ENCODE measurements at places on chromosomes 4 and X.

DNA sequence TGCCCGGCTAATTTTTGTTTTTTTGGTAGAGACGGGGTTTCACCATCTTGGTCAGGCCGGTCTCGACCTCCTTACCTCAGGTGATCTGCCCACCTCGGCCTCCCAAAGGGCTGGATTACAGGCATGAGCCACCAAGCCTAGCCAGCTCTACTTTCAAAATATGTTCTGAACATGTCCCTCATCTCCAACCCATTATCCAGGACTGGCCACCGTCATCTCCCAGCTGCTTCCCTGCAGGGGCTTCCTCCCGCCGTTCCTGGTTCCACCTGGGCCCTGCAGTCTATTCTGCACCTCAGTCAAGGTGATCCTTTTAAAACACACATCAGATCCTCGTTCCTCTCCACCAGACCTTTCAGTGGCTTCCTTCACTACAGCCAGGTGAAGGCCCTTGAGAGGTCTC, 80.9 kb upstream of the NKX1-1 start:
- DNase-seq: no peak

DNA sequence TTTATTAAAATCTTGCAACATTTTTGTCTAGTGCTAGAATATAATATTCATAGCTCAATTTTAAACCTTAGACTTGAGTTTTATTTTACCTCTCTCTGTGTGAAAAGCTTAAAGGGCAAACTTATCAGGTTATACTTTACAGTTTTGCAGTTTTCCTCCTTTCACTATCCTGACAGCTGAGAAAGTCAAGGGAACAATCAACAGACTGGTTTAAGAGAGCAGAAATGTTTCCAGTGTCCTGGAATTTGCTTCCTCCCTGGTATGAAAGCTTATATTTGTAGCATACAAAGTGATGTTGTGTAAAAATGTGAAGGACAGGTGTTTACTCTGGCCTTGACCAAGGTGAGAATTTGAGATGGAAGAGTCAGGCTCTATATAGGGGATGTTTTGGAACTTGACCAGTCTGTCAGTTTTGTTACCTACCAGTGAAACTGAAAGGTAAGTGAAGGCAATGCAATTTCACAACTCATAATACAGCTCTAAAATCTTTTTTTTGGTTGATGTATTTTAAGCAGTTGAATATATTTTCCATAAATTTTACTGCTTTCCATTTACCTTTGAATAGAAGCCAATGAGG, 64.6 kb downstream of the FHIP1A start:
- no peak for DNase-seq

- no peak for DNase-seq
These were observed 170.3 kb downstream of the VEGFC start for GRCh38 chr4:176622251-176622948.

GRCh38 chr4:71304289-71304850, 34.5 kb upstream of the SLC4A4 start:
- DNase-seq: no peak

DNA sequence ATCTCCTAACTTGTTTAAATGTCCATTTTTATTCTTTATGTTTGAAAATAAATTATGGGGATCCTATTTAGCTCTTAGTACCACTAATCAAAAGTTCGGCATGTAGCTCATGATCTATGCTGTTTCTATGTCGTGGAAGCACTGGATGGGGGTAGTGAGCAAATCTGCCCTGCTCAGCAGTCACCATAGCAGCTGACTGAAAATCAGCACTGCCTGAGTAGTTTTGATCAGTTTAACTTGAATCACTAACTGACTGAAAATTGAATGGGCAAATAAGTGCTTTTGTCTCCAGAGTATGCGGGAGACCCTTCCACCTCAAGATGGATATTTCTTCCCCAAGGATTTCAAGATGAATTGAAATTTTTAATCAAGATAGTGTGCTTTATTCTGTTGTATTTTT, 27.6 kb downstream of the NUDT6 start:
- DNase-seq: no peak

- no peak for DNase-seq
These were observed 133.8 kb downstream of the AFF1 start for GRCh38 chr4:87068583-87069021.

DNA sequence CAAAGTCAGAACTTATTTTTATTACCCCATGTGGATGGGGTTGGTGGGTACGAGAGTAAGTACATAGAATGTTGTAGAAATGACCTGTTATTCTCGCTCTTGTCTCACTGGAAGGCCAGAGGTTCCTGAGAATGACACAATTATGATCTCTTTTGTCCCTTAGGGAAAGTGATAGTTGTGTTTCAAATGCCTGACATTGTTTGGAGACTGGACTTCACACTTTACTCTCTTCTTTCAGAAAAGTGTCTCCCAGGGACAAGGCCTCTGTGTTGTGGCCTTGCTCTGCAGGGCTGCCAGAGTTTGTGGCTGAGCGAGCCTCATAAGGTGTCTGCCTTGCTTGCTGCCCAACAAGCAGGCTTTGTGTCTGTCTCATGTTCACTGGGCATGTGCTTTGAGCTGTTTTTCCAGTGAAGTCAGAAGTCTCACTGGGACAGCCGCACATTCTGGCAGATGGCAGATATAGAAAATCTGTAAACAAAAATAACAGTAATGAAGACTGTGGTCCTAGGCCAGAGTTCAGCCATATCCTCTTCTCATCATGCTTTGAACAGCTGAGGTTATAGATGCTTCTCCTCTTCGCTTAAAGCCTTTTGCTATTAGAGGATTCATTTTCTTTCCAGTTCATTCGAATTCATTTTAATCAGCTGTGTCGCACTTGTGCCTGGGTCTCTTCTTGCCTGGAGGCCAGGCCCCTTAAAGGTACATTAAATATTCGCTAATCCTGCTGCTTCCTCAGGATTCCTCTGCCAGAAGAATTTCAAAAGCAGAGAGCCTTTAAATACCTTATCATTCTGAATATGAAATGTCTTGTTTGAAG, 14.4 kb downstream of the PPEF1 start:
- DNase-seq: no peak

- DNase-seq: no peak
These were observed 104.3 kb downstream of the CORIN start for GRCh38 chr4:47733302-47734175.

- no peak for DNase-seq
These were observed 233.4 kb downstream of the PPP4R3C start for GRCh38 chrX:27229721-27230120.

DNA sequence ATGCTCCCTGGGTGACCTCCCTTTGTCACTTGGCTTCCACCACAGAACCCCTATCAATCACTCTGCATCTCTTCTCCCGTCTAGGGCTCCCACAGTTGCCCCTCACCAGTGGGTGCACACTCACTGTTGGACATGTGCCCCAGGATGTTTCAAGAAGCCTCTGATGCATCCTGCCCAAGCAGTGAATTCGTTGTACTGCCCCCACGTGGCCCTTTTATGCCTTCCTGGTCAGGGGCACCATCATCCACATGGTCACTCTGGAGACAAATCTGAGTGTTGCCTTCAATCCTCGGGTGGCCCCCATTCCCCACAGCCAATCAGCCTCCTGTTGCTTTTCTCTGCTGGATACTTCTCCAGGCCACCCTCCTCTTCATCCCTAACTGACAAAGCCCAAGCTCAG, 12.2 kb downstream of the ITIH6 start:
- no peak for DNase-seq

DNA sequence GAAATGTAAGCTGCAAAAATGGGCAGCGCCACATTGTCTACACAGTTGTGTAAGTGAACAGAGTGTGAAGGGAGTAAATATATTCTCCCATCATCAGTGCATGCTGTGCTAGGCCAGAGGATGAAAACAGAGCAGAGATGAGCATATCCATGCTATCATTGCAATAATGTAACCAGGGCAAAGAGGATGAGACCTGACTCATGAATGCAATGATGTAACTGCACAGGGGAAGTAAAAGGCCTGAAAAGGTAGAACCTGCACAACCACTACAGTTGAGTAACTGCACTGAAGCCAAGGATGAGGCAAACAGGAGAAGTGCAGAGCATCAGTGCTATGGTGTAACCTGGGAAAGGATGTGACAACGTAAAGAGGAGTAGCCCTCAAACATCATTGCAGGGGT, 220.4 kb upstream of the FAM47C start:
- DNase-seq: no peak

DNA sequence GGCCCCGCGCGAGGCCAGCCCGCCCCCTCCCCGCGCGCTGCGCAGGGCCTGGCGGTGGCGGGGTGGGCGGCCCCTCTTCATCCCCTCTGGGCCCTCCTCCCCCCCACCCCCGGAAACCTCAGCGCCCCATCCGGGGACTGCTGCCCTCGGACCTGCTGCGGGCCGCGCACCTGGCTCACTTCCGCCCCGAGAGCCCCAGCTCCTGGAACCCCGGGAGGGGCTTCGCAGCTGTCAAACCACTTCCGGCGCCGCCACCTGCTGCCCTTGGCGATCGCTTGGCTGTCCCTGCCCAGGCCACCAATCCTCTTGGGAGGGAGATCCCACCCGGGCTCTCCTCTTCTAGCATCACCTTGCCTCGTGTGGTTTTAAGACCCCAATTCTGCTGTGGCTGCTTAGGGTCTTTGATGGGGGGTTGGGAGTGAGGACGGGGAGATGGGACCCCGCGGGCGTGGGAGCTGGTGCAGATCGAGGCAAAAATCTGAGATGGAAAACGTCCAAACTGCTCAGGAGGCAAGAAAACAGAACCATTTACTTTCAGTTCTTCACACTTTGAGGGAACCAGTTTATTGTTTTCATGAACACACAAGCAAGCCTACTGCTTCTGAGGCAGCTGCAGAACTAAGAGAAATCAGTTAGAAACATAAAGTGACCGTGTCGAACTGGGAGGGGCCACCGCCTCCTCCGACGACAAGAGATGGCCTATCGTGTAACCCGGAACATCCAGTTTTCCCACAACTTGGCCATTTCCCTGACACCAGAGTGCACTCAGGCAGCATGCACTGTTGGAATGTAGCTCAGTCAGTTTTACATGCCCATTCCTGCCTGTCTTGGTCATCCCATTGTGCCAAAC, 754 bp downstream of the MTMR1 start:
- DNase-seq: peak; percentile 70

DNA sequence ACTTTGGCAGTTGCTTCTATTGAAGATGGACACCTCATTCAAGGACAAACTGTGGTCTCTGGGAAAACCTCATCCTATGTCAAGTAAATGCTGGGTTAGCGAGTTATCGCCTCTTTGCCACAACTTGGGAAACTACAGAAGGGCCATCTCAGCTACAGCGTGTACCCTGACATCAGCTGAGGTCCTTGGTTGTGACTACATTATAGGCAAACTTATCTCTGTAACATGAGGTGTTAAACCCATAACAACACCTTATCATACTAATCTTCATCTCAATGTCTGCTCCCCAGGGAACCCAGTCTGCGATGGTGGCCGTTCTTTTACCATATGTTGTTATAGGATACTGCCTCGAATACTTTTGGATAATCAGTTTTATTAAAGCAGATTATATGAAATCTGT, 1862.7 kb downstream of the STIM2 start:
- no peak for DNase-seq

DNA sequence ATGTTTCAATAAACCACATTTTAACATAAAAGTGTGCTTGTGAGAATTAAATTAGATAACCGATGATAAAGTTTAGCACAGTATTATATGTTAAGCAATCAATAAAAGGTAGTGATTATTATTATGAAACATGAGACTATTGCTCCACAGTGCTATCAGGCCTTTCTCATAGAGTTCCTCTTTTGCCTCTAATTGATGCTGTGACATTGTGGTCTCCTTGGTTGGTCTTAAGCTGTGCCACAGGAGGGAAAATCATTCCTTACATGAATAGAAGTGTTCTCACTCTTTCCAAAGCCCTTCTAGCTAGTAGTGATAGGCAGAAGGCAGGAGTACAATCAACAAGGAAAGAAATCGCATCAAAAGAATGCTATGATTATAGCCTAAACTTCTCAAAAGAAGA, 9.2 kb upstream of the PDHA2 start:
- DNase-seq: no peak

DNA sequence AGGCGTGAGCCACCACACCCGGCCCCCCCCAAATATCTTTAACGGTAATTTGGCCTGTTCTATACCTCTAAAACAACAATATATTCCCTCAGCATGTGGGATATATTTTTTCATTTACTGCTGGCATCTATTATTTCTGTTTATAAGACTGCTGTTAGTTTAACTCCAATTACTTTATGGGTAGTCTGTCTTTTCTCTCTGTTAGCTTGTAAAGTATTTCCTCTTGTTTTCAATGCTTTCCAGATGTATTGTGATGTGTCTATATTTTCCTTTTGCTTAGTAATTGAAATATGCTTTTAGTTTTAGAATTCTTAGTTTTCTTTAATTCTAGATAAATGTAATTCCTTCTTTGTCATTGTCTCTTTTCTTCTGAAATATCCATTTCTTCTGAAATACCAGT, 445.8 kb downstream of the ANKRD50 start:
- no peak for DNase-seq

GRCh38 chrX:10077425-10078188, 79.2 kb upstream of the CLCN4 start:
- no peak for DNase-seq

GRCh38 chr4:178233906-178234305, 791.7 kb upstream of the AGA start:
- DNase-seq: no peak

GRCh38 chrX:15678339-15678738, 13.7 kb upstream of the CLTRN start:
- no peak for DNase-seq

DNA sequence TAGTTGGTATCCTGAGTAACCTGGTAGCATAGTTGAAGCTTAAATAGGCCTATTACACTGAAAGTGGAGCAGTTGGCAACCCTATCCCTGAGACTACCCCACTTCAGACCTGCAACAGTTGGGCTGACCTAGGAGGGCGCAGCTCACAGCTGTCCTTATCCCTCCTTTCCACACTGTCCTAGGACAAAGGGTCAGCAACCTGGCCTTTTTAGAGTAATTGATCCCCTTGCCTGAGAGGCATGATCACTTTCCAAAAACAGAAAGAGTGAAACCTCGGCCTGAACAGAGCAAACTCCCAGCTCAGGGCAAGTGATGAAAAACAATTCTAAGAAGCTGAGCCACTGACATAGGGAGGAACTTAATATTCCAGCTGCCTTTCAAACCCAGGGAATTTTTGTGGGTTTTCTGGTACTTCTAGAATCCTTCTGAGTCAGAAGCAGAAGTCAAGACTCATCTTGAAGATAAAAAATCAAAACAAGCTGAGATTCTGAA, 94.9 kb upstream of the MYOZ2 start:
- DNase-seq: peak; percentile 61

GRCh38 chr4:82473621-82474164, 43.3 kb downstream of the ENOPH1 start:
- no peak for DNase-seq

DNA sequence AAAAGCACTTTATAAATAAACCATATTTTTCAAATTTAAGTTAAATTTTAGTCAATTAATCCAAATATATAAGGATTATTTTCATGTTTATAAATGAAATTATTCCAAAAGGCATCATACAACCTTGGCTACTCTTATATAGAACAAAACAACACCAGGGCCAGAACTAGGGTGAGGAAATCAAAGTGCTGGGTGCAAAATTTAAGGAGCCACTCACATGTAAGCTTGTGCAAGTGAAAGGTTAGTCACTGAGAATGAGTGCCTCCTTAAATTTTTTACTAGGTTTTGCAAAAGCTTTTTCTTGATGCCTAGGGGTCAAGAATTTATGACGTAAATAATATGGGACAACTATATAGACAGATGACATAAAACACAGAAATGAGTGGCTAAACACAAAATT, 83.4 kb upstream of the COX18 start:
- DNase-seq: peak; percentile 4

All from suppressor macrophage (primary cell).